Caudate nucleus (tissue), 63 donors: ENCODE measurements at places on chromosomes 12 and 14.

GRCh38 chr12:71865166-71865713 lies 25.7 kb downstream of the TBC1D15 start:
- no peak for DNase-seq

- no peak for DNase-seq
Observed at GRCh38 chr12:88753066-88753465, 172.8 kb upstream of the KITLG start.

DNA sequence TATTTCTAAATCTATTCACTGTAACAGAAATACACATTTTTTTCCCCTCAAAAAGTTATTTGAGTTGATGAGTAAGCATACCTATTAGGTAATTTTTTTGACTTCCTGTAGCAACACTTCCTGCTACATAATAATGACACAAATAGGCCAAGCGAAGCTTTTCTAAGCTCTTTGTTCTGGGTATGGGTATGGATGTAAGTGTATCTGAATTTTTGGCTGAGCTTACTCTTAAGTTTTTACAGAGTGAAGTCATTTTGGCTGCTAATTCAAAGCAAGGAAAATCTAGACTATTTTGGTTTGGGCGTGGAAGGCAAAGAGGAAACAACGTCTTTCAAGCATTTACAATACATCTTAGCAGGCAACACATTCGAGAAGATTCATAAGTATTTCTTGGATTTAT lies 1206.0 kb upstream of the FLRT2 start:
- no peak for DNase-seq

- DNase-seq: no peak
Observed at GRCh38 chr12:121712190-121712460, 427 bp upstream of the TMEM120B start.
